Uterus (tissue), 4 donors: ENCODE measurements at places on chromosomes 6 and 20.

- H3K4me3 ChIP-seq = peak overlapping the region; percentile 59
- H3K27ac ChIP-seq = peak overlapping the region; percentile 43
- no peaks in the 10 kb centered on the region for H3K4me1 ChIP-seq
- H3K27me3 ChIP-seq = no peaks in the 10 kb centered on the region
- no peaks in the 10 kb centered on the region for H3K36me3 ChIP-seq
Measured at GRCh38 chr6:165986914-165987482, 180.7 kb downstream of the TBXT start.

DNA sequence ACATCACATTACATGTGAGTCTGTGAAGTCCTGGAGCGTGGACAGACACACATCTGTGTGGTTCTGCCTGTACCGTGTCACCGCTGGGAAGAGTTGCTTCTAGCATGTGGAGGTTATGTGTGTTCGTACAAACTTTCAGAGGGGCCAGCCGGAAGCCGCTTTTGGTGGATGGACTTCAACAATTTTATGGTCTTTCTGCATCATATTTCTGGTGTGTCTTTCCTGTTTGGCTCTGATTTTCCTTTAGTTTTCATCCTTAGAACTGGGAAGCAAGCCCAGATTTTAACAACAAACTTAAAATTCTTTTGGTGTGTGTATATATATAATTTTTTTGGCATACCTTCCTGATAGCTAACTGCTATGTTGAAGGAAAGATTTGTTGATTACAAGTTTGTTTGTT, 71.2 kb downstream of the TIAM2 start:
- no peak overlapping the region for H3K27ac ChIP-seq
- DNase-seq = no peak
- no peaks in the 10 kb centered on the region for H3K4me1 ChIP-seq
- no peaks in the 10 kb centered on the region for H3K27me3 ChIP-seq

- no peaks in the 10 kb centered on the region for H3K4me1 ChIP-seq
- no peaks in the 10 kb centered on the region for H3K36me3 ChIP-seq
- no peaks in the 10 kb centered on the region for H3K27me3 ChIP-seq
- H3K27ac ChIP-seq = no peak overlapping the region
- H3K4me3 ChIP-seq = no peak overlapping the region
Measured at GRCh38 chr6:125519367-125519766, 217.6 kb upstream of the HDDC2 start.

GRCh38 chr6:121497970-121498375, 62.5 kb downstream of the GJA1 start:
- H3K36me3 ChIP-seq = no peaks in the 10 kb centered on the region
- no peaks in the 10 kb centered on the region for H3K27me3 ChIP-seq
- H3K4me3 ChIP-seq = no peak overlapping the region
- peak overlapping the region; percentile 82 for H3K27ac ChIP-seq
- H3K4me1 ChIP-seq = peaks cover 5% of the 10 kb centered on the region

- H3K27me3 ChIP-seq = no peaks in the 10 kb centered on the region
- DNase-seq = no peak
- no peaks in the 10 kb centered on the region for H3K4me1 ChIP-seq
- H3K27ac ChIP-seq = no peak within 1 kb of the TSS
Measured at GRCh38 chr6:116553451-116553850, at the start of gene CALHM4. Gene CALHM4 (plus strand): TSS chr6:116553751. CDS start chr6:116553794, 43 bp downstream.
